ENCODE measurements at places on chromosomes 1 and 21. TPM values are rescaled to one million over a fixed set of nuclear protein-coding genes. Genes with fewer than 3 reads are reported as not detected.

RHCE gene
- 0.25 TPM for total RNA-seq

DNA sequence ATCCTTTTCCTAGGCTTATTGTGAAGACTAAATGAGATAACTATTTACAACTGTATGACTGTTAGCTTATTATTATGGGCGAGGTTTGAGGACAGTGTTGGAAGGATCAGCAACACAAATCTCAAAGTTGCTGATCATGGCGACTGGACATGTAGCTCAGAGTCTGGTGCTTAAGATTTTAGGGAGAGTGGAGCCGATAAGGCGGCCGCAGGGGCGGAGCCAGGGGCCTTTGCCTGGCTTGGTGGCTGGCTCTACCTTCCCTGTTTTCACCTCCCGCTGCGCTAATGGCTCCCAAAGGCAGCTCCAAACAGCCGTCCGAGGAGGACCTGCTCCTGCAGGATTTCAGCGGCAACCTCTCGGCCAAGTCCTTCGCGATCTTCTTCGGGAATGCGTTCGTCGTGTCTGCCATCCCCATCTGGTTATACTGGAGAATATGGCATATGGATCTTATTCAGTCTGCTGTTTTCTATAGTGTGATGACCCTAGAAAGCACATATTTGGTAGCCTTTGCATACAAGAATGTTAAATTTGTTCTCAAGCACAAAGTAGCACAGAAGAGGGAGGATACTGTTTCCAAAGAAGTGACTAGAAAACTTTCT lies 45.5 kb downstream of the GIPC2 start:
- H3K36me3 ChIP-seq = no peaks in the 10 kb centered on the region
- DNase-seq = no peak
- H3K27me3 ChIP-seq = no peaks in the 10 kb centered on the region
- no peak overlapping the region for H3K4me3 ChIP-seq

DNA sequence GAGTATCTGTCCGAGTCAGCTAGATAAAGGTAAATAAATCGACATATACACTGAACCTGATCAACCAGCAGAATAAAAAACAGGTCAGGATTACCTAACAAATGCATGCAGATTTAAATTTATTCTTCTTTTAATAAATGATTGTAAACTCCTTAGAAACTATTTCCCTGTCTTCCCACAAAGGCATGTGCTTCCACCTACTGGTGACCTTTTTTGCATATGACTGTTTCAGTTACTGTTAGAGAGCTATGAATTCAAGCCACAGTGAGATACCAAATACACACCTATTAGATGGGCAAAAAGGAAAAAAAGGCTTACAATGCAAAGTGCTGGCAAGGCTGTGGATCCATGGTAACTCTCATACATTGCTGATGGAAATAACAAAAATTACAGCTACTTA lies 957.4 kb upstream of the NCAM2 start:
- DNase-seq = no peak
- H3K27me3 ChIP-seq = no peaks in the 10 kb centered on the region
- H3K4me1 ChIP-seq = no peaks in the 10 kb centered on the region
- no peak overlapping the region for H3K27ac ChIP-seq

GSTM3 gene
- 15.4 TPM for total RNA-seq

TXLNA gene
- 6.4 TPM for total RNA-seq

OR14K1 gene
- total RNA-seq = not detected

- H3K4me3 ChIP-seq = peak overlapping the region; percentile 77
- no peaks in the 10 kb centered on the region for H3K27me3 ChIP-seq
- no peaks in the 10 kb centered on the region for H3K36me3 ChIP-seq
Observed at GRCh38 chr1:108560189-108560873, 431 bp downstream of the EEIG2 start.
